ENCODE measurements at places on chromosomes 6 and 20.

- no peak for DNase-seq
Observed at GRCh38 chr6:6377621-6378020, 57.2 kb upstream of the F13A1 start.

- DNase-seq: peak; percentile 14
Observed at GRCh38 chr20:33812152-33812849, 1.2 kb downstream of the CHMP4B start.

DNA sequence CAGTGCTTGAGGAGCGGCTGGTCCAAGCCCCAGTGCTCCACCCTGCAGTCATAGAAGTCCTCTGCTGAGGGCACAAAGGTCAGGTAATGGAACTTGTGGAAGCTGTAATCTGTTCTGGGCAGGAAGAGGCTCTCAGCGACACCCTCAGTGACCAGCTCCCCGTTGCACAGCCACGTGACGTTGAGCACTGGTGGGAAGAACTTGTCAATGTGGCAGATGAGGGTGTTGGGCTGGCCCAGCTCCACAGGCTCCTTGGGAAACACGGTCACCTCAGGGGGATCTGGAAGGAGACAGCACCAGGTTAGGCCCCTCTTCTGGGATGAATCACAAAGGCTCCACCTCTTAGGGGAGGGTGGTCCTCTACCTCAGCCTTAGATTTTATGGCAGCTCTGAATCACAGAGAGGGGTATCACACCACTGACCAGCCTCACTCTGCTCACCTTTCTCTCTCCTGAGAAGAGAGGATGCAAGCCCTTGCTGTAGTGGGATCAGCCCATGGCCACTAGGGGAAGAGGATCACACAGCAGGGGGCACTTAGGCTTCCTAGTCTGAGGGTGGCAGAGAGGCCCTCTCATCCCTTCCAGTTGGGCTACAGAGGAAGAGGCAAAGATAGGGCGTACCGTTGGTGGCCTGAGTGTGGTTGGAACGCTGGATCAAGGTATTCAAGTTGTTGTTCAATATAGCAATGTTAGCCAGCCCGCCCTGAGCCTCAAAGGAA is 4.3 kb downstream of the HLA-DPA1 start:
- no peak for DNase-seq

DNA sequence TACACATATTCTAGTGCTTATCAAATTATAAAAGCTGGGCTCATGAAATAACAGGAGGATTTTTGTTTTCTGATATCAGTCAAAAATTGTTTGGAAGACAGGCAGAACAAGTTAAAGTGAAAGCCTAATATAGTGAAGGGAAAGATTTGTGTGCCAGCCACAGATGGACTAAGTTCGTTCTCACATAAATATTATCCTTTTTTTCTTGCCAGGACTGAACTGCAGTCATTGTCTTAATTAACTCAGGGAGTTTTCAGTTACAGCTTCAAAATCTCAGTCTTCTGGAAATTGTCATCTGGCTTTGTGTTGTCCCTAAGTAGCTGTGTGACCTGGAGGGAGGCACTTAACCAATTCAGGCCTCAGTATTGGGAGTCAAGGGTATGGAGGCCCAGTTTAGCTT is 40.7 kb downstream of the PLCB4 start:
- DNase-seq: no peak

DNA sequence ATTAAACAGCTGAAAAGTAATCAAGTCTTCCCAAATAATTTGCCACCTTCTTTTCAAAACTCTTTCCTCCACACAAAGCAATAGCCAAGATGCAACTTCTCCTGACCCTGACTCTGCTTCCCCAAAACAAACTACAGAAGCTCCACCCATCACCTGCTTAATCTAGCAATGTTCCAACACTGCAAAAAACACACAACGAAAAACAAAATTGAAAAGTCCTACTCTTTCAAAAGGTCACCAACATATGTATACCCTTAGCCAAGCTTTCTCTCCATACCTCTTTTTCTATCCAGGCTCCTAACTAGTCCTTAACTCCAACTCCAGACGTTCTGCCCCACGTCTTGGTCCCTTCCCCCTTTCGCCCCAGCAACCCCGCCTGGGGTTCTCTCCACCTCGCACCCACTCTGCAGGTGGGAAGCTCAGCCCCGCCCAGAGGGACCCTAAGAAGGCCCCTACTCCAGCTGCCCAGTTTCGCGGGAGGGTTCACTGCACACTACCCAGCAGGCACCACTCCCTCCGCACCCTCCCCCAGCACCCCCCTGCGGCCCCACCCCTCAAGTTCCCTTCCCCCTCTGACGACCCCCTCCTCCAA is 717 bp downstream of the CSNK2A1 start:
- DNase-seq: peak; percentile 21

GRCh38 chr20:19676202-19676601 is 81.9 kb upstream of the RIN2 start:
- DNase-seq: no peak

- no peak for DNase-seq
Observed at GRCh38 chr20:38262931-38263330, 2.4 kb upstream of the KIAA1755 start.

- no peak for DNase-seq
Observed at GRCh38 chr6:10779076-10779475, 31.5 kb downstream of the TMEM14B start.

DNA sequence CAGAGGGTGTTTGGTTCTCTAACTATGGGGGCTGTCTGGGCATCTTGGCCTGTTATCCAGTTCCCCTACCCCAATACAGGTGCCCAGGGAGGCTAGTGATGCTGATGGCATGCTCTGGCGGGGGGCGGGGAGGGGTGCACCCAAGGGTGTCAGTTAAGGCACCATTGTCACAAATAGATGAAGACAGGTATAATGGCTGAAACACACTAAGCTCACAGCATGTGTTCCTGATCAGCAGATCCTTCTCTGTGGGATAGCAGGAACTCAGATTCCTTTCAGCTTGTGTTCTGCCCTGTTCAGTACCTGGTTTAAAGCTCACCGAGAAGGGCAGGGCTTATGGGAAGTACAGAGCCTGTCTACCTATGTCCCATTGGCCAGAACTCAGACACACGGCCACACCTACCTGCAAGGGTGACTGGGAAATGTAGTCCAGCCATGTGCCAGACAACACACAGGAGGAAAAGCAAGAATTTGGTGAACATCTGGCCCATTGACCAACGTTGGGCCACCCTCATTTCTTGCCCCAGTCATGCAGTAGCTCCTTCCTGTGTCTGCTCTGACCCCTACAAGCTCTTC is 3.4 kb upstream of the RSPO4 start:
- peak; percentile 6 for DNase-seq

- DNase-seq: no peak
Observed at GRCh38 chr6:100751590-100751989, 129.5 kb downstream of the ASCC3 start.

DNA sequence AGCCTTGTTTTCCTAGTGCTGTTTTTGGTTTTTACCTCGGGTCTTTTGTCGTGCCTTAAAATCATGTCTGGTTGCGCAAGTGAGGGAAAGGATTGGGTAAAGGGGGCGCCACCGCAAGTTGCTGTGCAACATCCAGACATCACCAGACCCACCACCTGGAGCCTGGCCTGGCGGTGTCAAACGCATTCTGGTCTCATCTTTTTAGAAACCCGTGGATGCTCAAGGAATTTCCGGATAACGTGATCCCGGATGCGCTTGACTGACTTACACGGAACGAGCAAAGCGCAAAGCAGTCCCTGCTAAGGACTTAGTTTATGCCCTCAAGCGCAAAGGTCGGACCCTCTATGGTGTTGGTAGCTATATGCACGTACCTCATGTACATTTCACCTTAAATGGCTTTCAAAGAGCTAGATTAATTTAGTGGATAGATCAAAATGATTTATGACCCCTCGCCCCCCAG is 105.2 kb downstream of the OR2B2 start:
- DNase-seq: no peak

DNA sequence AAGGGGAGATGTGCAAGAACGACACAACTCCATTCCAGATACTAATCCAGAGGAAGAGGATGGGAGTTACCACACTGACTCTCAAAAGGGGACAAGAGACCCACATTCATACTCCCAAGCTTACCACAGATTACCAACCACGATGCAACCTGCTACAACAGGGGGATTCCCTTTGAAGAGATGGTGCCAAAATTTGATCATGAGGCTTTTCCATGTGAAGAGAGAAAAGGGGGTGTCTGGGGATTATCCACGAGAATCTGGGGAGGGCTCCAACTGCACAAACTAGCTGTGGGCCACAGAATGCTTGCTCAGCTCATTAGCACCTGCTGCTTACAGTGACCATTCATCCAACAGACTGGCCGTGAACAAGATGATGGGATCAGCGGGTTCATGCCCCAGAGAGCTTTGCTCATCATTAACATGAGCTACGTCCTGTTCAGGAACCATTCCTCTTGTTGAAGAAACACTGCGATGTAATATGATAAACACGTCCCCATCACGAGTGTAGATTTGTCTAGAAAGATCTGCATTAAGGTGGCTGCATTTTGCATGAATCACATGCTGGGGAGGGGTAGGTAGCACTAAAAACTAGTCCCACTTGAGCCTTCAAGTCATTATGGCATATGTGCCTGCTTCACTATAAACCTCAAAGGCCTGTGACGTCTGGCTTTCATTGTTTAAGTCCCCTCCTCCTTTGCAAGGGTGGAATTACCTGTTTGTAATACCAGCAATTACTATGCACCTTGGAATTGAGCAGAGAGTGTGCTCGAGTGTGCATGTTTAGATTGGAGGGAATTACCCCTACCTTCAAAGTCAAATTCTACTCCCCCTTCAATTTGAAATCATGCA is 4.0 kb downstream of the PLAGL2 start:
- DNase-seq: no peak

- DNase-seq: no peak
Observed at GRCh38 chr6:90082847-90083246, 188.6 kb downstream of the GJA10 start.

GRCh38 chr6:119294984-119295383 is 54.6 kb downstream of the MAN1A1 start:
- no peak for DNase-seq

DNA sequence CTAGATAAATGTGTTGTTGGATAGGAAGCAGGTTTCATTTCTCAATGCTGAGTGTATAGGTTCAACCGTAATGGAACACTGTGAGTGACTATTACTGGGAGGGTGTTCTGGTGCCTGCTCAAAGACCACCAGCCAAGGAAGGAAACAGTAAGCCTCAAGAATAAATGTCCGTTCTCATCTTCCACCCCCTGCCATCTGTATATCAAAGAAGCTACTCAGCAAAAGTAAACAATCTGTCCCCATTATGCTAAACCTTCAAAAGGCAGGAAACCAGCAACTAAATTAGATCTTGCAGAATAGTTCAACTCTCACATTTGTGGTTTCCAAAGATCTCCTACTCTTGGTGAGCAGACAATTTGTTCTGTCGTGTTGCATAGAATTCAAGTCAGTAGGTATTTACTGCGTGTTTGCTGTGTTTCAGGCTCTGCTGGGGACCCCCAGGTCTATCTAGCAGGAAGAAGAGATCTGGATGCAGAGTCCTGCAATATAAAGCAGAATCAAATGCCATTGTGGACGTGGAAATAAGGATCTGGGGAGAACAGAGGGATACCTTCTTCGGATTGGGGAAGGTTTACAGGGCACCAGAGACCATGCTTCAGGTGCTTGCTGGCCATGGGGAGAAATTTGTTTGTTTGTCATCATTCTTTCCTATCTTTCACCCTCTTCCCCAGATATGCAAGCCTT is 87.3 kb downstream of the SCML4 start:
- DNase-seq: no peak

GRCh38 chr6:17179530-17180073 is 77.8 kb downstream of the STMND1 start:
- DNase-seq: no peak

GRCh38 chr6:10269814-10270472 is 144.9 kb downstream of the TFAP2A start:
- no peak for DNase-seq

DNA sequence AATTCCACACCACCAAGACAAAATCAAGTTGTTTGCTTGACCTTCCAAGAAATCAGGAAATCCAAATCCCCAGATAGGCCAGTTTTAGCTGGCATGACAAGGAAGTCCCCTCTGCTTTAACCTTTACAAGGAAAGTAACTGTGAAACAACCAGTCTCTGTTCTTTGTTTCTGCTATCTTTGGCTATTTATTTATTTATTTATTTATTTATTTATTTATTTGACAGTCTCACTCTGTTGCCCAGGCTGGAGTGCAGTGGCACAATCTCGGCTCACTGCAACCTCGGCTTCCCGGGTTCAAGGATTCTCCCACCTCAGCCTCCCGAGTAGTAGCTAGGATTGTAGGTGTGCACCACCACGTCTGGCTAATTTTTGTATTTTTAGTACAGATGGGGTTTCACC is 14.5 kb upstream of the GMNN start:
- no peak for DNase-seq

- no peak for DNase-seq
Observed at GRCh38 chr20:47860049-47860830, 75.0 kb upstream of the SULF2 start.

GRCh38 chr6:89840538-89840937 is 10.9 kb downstream of the CASP8AP2 start:
- DNase-seq: no peak

- DNase-seq: no peak
Observed at GRCh38 chr6:106629859-106630163, 433 bp downstream of the QRSL1 start.

- no peak for DNase-seq
Observed at GRCh38 chr6:36290668-36291620, 21.1 kb downstream of the PNPLA1 start.

Data from stimulated activated CD4-positive, alpha-beta T cell treated with anti-CD3 and anti-CD28 coated beads, Interleukin-12 subunit alpha, Interleukin-12 subunit beta, amount 100 ng/mL, for 4 hours (primary cell).